Activated gamma-delta T cell treated with anti-CD3 and anti-CD28 coated beads, Interleukin-2, amount 50 U/mL, for 16 hours (primary cell): ENCODE measurements at places on chromosomes 7 and 10.
A peak's percentile ranks its signal among the peaks of the same experiment; 100 is the strongest.

- no peak for DNase-seq
Observed at GRCh38 chr7:40947566-40947965, 755.3 kb downstream of the INHBA start.

- DNase-seq = no peak
Observed at GRCh38 chr7:25557379-25557917, 329.2 kb upstream of the NPVF start.

GRCh38 chr10:102408728-102409603 lies 9.6 kb downstream of the PSD start:
- peak; percentile 67 for DNase-seq

DNA sequence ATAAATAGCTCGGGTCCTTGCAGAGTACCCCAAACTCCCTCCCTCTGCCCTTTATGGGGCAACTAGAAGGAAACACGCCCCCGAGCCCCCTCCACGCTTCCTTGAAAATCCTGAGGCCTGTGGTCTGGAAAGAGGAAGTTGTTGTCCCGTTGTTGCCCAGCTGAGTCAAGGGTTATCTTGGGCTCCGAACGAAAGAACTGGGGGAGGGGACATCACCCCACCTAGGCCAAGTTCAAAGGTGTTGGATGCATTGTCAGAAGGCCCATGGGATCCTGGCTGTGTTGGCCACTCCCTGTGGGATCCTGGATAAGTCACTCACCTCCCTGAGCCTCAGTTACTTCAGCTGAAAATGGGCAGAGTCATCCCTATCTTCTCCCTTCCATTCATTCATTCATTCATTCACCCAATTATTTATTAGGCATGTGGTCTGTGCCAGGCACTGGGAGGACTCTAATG lies at the start of gene CCL24:
CCL24 (minus strand) TSS at position 26 of the 456 bp plus-strand sequence. CDS start 91 bp downstream, outside the sequence.
- DNase-seq = no peak

- DNase-seq = no peak
Observed at GRCh38 chr10:29630205-29631048, 4.3 kb downstream of the SVIL start.

- DNase-seq = no peak
Observed at GRCh38 chr10:95236068-95236903, 42.2 kb downstream of the ACSM6 start.

DNA sequence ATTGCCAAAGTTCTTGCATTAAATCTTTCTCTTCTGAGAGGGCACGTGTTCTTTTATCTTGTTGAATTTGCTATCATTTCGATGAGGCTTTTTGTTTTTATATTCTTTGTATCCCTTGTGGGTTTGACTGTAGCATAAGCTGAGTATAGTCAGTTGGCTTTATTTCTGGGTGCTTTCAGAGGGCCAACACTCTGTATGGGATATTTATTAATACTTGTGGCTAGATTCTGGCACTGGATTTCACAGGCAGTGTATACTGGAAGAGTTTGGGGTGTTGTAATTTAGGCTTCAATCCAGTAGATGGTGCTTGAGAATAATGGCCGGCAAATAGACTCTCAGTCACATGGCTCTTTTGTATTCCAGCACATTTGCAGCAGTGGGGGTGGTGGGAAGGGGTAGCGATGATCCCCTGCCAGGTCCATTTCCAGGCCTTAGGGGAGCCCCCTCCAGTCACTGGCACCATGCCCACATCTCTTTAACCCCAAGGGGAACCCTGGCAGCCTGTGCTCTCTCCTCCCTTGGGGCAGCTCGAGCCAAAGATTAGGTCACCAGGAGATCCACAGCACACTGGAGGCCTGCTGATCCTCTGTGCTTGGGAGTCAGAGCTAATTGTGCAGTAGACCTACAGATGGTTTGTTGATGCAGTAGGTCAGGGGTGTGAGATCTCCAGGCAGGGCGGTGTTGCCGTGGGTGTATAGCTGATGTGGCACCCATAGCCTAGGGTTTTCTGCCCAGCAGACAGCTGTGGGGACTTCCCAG lies 81.8 kb downstream of the PTPN20 start:
- DNase-seq = no peak

- DNase-seq = no peak
Observed at GRCh38 chr7:125423458-125424155, 494.0 kb upstream of the POT1 start.

DNA sequence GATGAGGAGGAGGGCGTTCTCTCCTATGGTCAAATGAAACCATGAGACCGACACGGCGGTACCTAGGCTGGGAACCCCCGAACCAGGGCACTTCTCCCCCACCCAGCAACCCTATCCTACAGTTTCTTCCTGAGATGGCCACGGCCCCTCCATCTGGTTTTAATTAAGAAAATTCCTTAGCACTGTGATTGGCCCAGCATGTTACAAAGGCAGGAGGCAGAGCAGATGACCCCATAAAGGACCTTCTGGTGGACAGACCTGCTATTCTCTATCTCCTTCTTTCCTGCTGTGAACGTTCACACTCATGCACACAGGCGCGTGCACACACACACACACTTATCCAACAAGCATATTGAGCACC lies 129.4 kb downstream of the RGS10 start:
- DNase-seq = no peak

DNA sequence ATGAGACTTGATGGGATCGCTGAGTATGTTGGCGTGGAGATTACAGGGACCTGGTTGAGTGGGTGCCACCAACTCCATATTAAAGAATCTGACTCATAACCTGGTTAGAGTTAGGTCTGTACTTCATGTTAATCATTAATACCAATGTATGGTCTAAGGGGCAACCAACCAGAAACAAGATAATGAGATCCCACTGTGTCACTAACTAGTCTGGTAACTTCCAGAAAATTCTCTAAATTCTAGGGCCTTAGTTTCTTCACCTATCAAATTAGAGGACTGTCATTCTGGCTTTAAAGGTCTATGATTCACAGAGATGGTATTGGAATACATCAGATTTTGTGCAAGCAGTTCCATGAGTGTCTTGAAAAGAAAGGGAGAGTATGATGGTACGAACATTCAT lies 102.2 kb downstream of the SNX10 start:
- DNase-seq = no peak

DNA sequence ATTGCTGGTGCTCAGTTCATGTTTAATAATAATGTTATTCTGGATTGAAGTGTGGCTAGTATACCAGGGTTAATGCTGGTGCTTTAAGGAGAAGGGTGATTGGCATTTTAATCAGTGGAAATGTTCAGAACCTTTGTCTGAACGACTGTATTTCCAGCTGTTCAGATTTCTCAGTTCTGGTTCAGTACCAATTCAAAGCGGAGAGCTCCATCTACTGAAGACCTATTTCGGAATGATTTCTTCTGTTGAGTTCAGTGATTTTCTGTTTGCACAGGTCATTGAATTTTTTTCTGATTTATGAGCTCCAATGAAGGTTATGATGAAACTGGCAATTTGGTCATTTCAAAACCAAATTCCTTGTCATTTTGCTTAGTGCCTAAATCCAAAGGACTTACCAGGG lies 160.1 kb downstream of the EXOC4 start:
- no peak for DNase-seq

DNA sequence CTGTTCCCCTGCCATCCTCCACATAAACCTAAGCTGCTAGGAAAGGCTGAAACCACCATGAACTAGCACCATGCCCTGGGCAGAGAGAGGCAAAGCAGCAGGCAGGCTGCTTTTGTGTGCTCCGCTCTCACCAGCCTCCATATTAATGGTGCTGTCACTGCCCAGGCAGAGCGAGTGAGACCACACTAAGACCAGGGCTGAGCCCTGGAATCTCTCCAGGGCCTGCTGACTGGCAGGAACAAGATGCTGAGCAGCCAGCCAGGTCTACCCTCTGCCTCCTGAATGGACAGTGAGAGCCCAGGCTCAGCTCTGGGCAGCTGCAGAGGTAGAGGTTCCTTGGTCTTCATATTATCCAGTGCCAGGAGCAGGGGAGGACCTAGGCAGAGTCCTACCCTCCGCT lies 1.6 kb upstream of the CRHR2 start:
- no peak for DNase-seq

DNA sequence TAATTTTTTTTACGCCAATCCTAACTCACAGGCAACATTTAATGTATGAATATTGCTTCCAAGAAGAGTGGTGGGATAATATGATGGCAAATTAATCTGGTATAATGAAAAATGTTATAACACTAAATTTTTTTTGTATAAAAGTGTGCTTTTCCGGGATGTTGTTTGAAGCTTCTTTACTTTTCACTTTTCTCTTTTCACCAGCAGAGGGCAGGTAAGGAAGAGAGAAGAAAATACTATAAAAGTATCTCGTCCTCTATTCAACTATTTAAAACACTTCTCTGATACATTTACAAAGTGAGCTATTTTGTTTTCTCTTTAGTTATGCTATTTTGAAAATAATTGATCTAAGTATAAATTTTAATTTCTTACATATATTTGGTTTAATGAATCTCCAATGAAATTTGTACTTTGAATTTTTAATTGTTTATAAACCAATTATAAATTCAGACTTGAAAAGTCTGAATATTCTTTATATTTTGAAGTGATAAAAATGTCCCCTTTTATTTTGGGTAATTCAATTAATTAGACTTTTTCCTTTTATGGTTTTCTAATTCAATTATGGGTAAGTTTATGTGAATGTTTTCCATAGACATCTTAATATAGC lies 20.7 kb upstream of the CFTR start:
- DNase-seq = no peak

- no peak for DNase-seq
Observed at GRCh38 chr10:29266641-29267040, 22.2 kb upstream of the LYZL1 start.

DNA sequence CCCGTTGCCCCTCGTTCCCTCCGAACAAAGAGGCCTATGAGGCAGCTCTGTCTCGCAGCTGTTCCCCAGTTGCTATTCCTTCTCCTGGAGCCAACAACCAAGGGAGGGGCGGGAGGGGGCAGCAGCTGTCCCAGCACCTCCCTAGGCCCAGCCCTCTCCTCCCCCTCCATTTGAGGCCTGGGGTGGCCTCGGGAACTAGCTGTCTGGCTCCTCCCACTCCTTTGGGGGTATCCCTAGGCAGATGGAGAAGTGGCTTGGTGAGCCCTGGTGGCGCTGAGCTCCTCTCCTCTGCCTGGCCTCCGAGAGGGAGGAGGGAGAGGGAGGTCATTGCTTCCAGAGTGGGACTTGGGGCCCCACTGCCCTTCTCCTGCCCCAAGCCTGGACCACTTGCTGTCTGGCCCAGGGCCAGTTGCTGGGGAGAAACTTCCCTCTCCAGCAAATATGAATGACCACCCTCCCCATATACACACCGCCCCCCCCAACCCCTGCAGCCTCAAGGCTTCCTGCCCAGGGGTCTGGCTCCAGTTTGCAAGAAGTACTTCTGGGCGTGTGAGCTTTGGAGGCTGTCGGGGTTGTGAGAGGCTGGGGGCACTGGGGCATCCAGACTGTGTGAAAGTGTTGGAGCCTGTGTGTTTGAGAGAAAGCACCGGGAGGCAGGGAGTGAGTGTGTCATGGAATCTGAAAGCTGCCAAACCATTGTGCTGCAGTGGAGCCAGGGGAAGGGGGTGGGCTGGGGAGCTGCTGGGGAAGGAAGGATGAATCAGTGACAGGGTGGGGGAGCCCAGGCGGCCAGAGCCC lies 3.1 kb downstream of the FLNC start:
- no peak for DNase-seq

- no peak for DNase-seq
Observed at GRCh38 chr10:83078160-83078559, 1061.1 kb upstream of the GHITM start.

GRCh38 chr7:134324107-134324506 lies 7.4 kb upstream of the SLC35B4 start:
- no peak for DNase-seq
